ENCODE measurements at places on chromosomes 13 and 19. TPM values are rescaled to one million over a fixed set of nuclear protein-coding genes. Genes with fewer than 3 reads are reported as not detected.

TPRX2 gene
- total RNA-seq: not detected

GDF15 gene
- total RNA-seq: 1.6 TPM

ZNF30 gene
- 4.5 TPM for total RNA-seq

FAM124A gene
- 0.10 TPM for total RNA-seq

KLK10 gene
- not detected for total RNA-seq

SIRT6 gene
- total RNA-seq: 28.4 TPM

RGS9BP gene
- total RNA-seq: 0.72 TPM

IFI30 gene
- 69.6 TPM for total RNA-seq

KANK2 gene
- 115 TPM for total RNA-seq

NPAS1 gene
- total RNA-seq: not detected

GARIN5A gene
- 1.3 TPM for total RNA-seq

Measured in RPMI7951 (cell line).